Kidney (tissue), 22 donors: ENCODE measurements at places on chromosomes 2 and 18. TPM values are rescaled to one million over a fixed set of nuclear protein-coding genes. Genes with fewer than 3 reads are reported as not detected.

CNNM4 gene
- total RNA-seq, result 14.5 TPM

NT5DC4 gene
- total RNA-seq, result not detected

AQP4 gene
- 11.6 TPM for total RNA-seq

RAX gene
- not detected for total RNA-seq

POTEC gene
- not detected for total RNA-seq

SERPINB5 gene
- total RNA-seq, result not detected

TSPYL6 gene
- total RNA-seq, result not detected

TMEM37 gene
- total RNA-seq, result 59.4 TPM

HTRA2 gene
- 30.8 TPM for total RNA-seq

DUSP2 gene
- 11.8 TPM for total RNA-seq

RAB6C gene
- total RNA-seq, result 0.19 TPM

KCNE4 gene
- total RNA-seq, result 4.2 TPM

MROH2A gene
- not detected for total RNA-seq

ABCB6 gene
- total RNA-seq, result 17.8 TPM

NTSR2 gene
- not detected for total RNA-seq

ANKRD30B gene
- total RNA-seq, result not detected

FHOD3 gene
- 21.5 TPM for total RNA-seq

GYPC gene
- total RNA-seq, result 51.1 TPM

CCDC74B gene
- total RNA-seq, result 4.5 TPM

RPRM gene
- 0.16 TPM for total RNA-seq

NGEF gene
- 4.8 TPM for total RNA-seq

CCDC150 gene
- total RNA-seq, result 2.3 TPM

ACMSD gene
- 44.0 TPM for total RNA-seq

RPIA gene
- total RNA-seq, result 11.4 TPM

DES gene
- total RNA-seq, result 74.2 TPM

BOLL gene
- total RNA-seq, result not detected

VWA3B gene
- 0.35 TPM for total RNA-seq

KATNAL2 gene
- 6.9 TPM for total RNA-seq

UGT1A4 gene
- total RNA-seq, result 1.1 TPM

MAP4K3 gene
- 39.5 TPM for total RNA-seq

COL5A2 gene
- total RNA-seq, result 12.3 TPM

TTR gene
- total RNA-seq, result not detected

SGO2 gene
- 1.7 TPM for total RNA-seq

LONRF2 gene
- total RNA-seq, result 6.3 TPM

ABCB11 gene
- 0.03 TPM for total RNA-seq

ASB18 gene
- not detected for total RNA-seq

KLHL14 gene
- total RNA-seq, result 15.4 TPM

CFC1 gene
- total RNA-seq, result not detected

SCN3A gene
- total RNA-seq, result 6.3 TPM

KLHL41 gene
- total RNA-seq, result 1.8 TPM

INHA gene
- total RNA-seq, result 1.2 TPM

RAB1A gene
- total RNA-seq, result 166 TPM

GALNT13 gene
- 0.57 TPM for total RNA-seq

EGR4 gene
- not detected for total RNA-seq

LOXL3 gene
- 9.7 TPM for total RNA-seq

GLI2 gene
- 3.7 TPM for total RNA-seq

ANKRD36C gene
- 26.2 TPM for total RNA-seq

AMER3 gene
- not detected for total RNA-seq

CGREF1 gene
- 3.7 TPM for total RNA-seq

SLC40A1 gene
- total RNA-seq, result 78.4 TPM

XIRP2 gene
- total RNA-seq, result not detected

CYP27C1 gene
- total RNA-seq, result 0.35 TPM

SIX3 gene
- 0.16 TPM for total RNA-seq

RAPGEF4 gene
- total RNA-seq, result 13.6 TPM

GPBAR1 gene
- 3.2 TPM for total RNA-seq

TRMT61B gene
- 14.4 TPM for total RNA-seq

SERPINB10 gene
- not detected for total RNA-seq

PPP1R1C gene
- 2.5 TPM for total RNA-seq
